IMR-90 (cell line): ENCODE measurements at places on chromosomes 12 and 14.
A peak's percentile ranks its signal among the peaks of the same experiment; 100 is the strongest.

- DNase-seq, result peak; percentile 58
Observed at GRCh38 chr12:65648461-65648860, 175.8 kb upstream of the HMGA2 start.

DNA sequence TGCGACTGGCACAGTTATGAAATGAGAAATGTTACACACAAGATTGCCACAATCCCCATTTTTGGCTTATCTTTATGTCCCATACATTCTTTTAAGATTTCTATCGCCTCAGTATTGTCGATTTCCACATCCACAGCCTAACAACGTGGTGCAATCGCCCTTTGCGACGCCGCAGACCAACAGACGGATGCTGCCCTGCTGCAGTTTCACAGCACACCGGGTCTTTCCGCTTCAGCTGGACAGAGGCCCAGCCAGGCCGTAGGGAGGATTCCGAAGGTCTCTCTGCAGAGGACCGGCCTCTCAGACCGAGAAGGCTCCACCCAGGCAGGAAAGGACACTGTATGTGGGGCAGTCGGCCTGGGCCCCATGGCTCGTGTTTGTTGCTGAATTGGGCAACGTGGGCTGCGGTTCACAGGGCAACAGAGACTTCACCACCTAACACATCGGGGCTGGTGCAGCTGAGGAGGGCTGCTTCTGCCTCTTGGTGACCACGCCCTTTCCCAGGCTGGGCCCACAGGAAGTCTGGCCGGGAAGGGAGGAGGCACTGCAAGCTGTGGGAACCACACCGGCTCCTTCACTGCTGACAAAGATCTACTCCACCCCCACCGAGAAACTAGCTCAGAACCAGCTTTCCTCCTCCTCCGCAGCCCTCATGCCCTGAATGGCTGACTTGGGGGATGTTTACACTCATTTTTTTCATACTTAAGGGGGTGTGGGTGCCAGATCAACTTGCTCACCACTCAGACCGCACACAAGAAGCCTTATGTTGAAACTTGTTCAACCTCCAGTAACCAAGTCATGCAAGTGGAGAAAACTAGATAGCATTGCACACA lies 32.9 kb upstream of the MDM1 start:
- peak; percentile 98 for DNase-seq

DNA sequence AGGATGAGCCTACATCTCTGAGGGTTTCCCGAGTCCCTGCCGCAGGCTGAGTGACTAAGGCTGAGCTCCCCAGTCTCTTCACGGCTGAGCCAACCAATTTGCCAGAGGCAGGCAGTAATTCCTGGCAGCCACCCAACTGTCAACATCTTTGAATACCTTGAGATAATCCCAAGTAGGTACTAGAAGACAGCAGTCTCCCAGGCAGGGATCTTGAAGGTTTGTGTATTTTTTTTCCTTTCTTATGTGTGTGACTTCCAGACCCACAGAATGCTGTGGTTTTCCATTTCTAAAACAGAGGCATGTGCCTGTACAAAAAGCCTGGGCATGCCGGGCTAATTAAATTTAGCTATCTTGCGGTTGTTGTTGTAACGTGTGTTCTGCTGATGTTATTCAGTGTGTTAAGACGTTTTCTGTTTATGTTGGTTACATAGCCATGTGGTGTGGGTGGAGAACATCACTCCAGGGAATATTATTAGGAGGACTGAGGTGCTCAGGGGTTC lies 155.5 kb downstream of the ANO2 start:
- DNase-seq, result no peak

- DNase-seq, result no peak
Observed at GRCh38 chr12:16198884-16199283, 78.6 kb downstream of the SLC15A5 start.

DNA sequence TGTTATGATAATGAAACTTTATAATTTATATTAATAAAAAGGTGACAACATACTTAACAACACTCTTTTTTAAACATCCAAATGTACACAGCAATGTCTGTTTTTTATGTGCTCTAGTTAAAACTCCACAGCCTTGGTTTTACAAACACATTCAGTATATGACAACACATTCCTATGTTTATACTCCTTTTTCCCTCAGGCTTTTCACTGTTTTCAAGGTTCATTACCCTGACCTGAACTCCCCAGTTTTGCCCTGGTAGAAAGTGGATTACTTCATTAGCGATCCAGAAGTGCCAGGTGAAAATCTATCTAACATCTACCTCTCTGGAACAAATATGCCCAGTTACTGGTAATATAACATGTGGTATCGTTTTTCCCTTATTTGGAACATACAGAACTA lies 340.2 kb upstream of the DDHD1 start:
- DNase-seq, result no peak

GRCh38 chr14:93185349-93185720 lies 218 bp downstream of the LYSET start:
- no peak for DNase-seq

DNA sequence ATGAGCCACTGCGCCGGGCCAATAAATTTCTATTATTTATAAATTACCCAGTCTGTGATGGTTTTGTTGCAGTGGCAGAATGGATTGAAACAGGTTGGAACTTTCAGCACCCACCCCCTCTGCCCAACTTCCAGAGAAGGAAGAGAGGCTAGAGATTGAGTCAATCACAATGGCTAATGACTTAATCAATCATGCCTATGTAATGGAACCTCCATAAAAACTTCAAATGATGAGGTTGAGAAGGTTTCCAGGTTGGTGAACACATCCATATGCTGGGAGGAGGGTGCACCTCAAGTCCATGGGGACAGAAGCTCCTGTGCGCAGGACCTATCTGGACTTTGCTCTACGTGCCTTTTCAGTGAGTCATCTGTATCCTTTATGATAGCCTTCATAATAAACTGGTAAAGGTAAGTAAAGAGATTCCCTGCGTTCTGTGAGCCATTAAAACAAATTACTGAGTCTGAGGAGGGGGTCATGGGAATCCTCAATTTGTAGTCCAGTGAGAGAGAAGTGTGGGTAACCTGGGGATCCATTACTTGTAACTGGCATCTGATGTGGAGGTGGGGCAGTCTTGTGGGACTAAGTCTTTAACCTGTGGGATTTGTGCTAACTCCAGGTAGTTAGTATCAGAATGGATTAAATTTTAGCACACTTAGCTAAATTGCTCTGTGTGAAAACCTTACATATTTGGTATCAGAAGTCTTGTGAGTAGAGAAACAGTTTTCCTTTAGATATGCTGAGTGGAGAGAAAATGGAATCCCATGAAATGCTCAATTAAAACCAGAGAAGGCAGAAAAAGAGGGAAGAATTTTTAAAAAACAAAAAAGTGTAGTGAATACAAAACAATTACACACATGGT lies 11.7 kb upstream of the NGDN start:
- DNase-seq, result no peak

DNA sequence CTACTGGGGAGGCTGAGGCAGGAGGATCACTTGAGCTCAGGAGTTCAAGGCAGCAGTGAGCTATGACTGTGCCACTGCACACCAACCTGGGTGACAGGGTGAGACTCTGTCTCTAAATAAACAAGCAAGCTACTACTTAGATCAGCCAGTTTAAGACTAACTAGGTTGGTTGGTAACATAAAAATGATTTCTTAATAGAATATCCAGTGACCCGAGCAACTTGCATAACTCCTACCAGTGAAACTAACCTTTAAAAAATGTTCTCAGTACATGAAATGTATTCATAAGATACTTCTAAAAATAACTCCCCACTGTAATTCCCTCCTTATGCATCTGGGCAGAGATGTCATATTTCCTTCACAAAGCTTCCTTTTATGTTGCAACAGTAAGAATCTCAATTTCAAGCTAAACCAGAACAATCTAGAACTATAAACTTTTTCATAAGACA lies 15.9 kb downstream of the TAOK3 start:
- peak; percentile 92 for DNase-seq

GRCh38 chr12:54419088-54419887 lies at the start of gene ITGA5:
ITGA5 (minus strand) TSS chr12:54419266; CDS start chr12:54419198, 68 bp downstream.
- peak; percentile 69 for DNase-seq

DNA sequence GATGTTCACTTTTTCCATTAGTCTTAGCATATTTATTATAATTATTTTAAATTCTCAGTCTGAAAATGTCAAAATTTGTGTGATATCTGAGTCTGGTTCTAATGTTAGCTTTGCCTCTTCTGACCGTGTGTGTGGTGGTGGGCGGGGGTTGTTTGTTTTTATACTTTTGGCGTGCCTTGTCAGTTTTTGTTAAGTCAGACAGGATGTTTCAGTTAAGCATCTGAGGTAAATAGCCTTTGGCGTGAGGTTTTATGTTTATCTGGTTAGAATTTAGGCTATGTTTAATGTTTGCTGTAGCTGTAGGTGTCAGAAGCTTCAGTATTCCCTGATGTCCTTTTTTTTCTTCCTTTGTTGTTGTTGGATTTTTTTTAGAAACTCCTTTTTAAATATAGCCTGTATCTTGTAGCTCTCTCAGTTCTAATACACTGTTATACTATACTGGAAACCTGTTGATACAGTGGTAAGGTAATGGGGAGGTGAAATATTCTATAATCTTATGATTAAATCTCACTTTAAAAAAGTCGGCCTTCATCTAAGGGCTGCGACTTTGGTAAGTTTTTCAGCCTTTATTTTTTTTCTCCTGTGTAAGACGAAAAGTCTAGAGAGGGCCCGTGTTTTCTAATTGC lies 111.6 kb downstream of the SCAF11 start:
- peak; percentile 24 for DNase-seq

- DNase-seq, result no peak
Observed at GRCh38 chr12:62933602-62934238, 1.2 kb downstream of the PPM1H start.

- DNase-seq, result no peak
Observed at GRCh38 chr12:68100241-68100640, 59.3 kb downstream of the IFNG start.

- DNase-seq, result peak; percentile 88
Observed at GRCh38 chr14:58501214-58501816, 73.8 kb downstream of the KIAA0586 start.

DNA sequence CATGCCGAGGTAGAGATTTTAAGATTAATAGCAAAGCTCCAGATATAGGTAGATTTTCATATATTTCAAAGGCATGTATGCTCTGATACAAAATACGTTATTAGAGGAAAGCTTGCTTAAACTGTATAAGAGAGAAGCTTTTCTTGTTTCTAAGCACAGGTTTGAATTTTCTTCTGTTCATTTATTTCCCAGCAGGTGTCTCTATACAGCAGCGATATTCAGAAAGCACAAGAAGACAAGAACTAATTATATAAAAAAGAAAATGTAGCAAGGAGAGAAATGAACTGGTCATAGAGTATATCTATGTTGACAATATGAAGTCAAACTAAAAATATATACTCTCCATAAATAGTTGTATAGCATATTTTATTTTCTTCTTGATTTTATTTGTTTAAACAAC lies 307.4 kb upstream of the NOVA1 start:
- no peak for DNase-seq

DNA sequence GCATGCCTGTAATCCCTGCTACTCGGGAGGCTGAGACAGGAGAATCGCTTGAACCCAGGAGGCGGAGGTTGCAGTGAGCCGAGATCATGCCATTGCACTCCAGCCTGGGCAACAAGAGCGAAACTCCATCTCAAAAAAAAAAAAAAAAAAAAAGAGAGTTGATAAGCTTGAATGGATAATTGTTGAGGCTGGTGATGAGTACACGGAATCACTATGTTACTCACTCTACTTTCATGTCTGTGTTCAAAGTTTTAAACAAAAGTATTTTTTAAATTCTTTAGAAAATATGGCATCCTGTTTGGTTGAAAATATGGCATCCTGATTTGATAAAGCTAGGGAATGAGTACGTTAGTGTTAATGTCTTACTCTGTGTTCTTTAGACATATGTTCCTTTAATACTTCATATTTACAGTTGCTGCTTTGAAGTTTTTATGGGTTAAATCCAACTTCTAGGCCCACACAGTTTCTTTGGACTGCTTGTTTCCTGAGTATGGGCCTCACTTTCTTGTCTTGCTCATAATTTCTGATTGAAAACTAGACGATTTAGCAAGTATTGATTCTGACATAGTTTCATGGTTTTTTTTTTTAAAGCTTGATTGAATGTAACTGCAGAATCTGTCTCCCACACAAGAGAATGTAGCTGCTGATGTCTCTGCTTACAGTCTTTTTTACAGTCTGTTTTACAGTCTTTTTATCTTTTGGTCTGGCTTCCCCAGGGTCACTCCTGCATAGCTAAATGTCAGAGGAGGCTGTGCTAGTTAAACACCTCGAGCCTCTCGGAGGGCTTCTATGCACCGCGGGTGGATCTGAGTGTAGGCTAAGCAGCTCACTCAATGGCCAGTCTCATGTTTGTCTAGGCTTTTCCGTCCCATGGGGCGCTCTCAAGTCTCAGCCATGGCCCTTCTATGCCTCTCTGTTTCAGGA lies 14.1 kb upstream of the FBLN5 start:
- no peak for DNase-seq

GRCh38 chr12:92143258-92143657 lies 2.4 kb downstream of the BTG1 start:
- no peak for DNase-seq

GRCh38 chr12:96438330-96438729 lies 38.1 kb upstream of the CDK17 start:
- DNase-seq, result peak; percentile 56

DNA sequence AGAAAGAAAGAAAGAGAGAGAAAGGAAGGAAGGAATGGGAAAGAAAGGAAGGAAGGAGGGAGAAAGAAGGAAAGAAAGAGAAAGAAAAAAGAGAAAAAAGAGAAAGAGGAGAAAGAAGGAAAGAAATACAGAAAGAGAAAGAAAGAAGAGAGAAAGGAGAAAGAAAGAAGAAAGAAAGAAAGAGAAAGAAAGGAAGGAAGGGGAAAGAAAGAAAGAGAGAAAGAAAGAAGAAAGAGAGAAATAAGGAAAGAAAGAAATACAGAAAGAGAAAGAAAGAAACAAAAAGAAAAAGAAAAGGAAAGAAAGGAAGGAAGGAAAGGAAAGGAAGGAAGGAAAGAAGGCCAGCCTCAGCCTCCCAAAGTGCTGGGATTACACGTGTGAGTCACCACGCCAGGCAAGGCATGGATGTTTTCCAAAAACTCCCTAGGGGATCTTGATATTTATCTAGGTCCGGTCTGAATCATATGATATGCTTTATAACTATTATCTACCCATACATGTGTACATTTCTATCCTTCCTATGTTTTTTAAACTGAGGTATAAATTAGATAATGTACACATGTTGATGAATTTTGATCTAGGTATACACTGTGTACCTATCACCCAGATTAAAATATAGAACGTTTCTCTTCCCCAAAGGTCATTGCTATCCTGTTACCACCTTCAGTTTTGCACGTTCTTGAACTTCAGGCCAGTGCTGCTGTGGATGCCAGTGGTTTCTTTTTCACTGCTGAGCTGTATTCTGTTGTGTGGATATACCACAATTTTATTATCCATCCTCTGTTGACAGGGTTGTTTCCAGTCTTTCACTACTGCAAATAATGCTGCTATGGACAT lies 177.9 kb downstream of the RBM19 start:
- DNase-seq, result peak; percentile 35

DNA sequence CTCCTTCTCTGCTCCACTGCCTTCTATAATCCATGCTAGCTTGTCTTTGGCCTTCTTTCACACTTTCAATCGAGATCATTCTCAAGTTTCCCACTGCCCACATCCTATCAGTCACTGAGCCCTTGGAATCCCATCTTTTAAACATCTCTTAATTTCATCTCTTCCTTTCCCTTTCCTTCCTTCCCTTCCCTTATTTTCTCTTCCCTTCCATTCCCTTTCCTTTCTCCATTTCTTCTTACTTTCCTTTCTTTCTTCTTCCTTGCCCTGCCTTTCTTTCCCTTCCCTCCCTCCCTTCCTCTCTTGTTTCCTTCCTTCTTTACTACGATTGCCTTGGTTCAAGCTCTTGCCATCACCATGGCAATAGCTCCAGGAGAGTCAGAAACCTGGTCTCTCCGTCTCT lies 183.8 kb downstream of the EMP1 start:
- DNase-seq, result no peak

- DNase-seq, result no peak
Observed at GRCh38 chr14:100540141-100540925, 46.9 kb downstream of the BEGAIN start.
